ENCODE measurements at places on chromosomes 1 and 21.

DNA sequence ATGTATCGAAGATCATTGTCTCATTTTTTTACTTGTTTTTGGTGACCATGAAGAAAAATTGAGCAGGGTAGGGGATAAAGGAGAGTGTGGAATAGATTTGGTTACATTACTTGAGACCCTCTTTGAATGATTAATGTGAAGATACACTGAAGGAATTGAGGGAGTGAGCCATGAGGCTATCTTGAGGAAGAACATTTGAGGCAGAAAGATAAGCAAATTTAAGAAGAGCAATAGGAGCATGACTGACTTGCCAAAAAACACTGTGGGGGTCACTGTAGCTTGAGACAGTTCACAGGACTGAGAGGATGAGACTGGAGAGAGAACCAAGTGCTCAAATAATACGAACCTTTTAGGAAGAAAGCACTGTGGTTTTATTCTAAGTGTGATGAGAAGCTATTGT, 43.1 kb upstream of the PTPRC start:
- no peak for DNase-seq

DNA sequence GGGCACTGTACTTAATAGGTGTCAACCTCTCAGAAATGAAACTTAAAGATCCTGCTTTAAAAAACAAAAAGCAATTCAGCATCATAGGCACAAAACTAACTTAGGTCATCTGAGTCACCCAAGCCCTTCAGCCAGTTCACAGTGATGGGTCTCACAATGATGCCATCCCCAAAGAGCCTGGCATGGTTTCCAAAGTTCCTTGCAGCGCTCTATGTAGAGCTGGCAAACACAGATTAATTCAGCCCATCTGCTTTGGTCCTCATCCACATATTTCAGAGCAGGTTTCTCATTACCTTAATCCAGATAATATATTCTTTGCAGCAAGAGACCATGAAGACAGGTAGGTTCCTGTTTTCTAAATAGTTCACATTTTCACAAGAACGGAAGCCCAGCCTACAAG, 14.6 kb upstream of the PLA2G2C start:
- DNase-seq = no peak

DNA sequence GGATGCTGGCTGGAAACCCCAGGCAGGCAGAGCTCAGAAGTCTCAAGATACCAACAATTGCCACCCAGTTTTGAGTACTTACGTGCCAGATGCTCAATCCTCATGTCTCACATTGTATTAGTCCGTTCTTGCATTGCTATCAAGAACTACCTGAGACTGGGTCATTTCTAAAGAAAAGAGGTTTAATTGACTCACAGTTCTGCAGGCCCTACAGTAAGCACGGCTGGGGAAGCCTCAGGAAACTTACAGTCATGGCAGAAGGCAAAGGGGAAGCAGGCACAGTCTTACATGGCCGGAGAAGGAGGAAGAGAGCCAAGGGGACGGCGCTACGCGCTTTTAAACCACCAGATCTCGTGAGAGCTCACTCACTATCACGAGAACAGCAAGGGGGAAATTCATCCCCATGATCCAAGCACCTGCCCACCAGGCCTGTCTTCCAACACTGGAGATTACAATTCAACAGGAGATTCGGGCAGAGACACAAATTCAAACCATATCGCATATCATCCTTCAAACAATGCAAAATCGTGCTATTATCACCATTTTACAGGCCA, 58.0 kb downstream of the KAZN start:
- no peak for DNase-seq

GRCh38 chr1:7008331-7008730, 223.1 kb downstream of the CAMTA1 start:
- DNase-seq = no peak

DNA sequence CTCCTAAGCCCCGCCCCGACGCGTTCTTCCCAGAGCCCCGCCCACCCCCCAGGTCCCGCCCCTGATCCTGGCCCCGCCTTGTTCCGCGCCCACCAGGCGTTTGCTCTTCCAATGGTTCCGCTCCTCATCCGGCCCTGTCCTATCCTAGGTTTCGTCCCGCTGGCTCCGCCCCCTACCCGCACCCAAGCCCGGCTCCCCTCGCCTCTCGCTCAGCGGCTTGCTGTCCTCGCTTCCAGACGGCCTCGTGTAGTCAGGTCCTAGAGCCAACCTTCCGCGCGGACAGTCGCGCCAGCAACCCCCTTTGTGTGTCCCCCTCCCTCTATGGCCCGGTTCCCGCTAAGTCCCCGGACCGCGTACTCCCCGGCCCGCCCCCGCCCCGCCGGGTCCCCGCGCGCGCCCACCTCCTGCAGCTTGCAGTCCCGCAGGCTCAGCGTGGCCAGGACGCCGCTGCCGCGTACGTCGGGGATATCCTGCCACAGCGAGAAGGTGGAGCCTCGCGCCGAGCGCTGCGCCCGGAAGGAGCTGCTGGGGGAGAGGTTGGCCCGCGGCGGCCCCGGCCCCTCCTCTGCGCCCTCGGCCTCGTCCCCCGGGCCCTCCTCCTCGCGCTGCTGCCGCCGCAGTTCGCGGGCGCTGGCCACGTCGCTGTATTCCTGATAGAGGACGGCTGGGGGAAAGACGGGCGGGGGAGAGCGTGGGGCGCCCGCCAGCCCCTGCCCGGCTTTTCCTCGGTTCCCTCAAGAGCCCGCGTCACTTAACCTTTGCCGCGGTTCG, 5.7 kb downstream of the ARHGEF19 start:
- DNase-seq = peak; percentile 82

GRCh38 chr1:12005488-12006166, 13.7 kb upstream of the MIIP start:
- DNase-seq = no peak

All from GM18507 (cell line).